Progenitor cell of endocrine pancreas (in vitro differentiated cells): ENCODE measurements at places on chromosomes 12 and 14. TPM values are rescaled to one million over a fixed set of nuclear protein-coding genes. Genes with fewer than 3 reads are reported as not detected.

- no peaks in the 10 kb centered on the region for H3K4me1 ChIP-seq
- H3K4me3 ChIP-seq, result no peak overlapping the region
- H3K36me3 ChIP-seq, result no peaks in the 10 kb centered on the region
- no peak for DNase-seq
- H3K27me3 ChIP-seq, result no peaks in the 10 kb centered on the region
Observed at GRCh38 chr12:28130625-28131598, 59.3 kb upstream of the CCDC91 start.

GRCh38 chr12:94258593-94258992 lies 110.2 kb downstream of the PLXNC1 start:
- DNase-seq, result no peak
- peaks cover 22% of the 10 kb centered on the region for H3K4me1 ChIP-seq
- no peaks in the 10 kb centered on the region for H3K27me3 ChIP-seq
- H3K36me3 ChIP-seq, result peaks cover 9% of the 10 kb centered on the region
- H3K4me3 ChIP-seq, result no peak overlapping the region

GRCh38 chr14:24196071-24197055 lies 1.1 kb upstream of the TM9SF1 start:
- peak overlapping the region; percentile 91 for H3K4me3 ChIP-seq
- no peak for DNase-seq
- H3K27ac ChIP-seq, result peak overlapping the region; percentile 97
- H3K27me3 ChIP-seq, result no peaks in the 10 kb centered on the region
- peaks cover 23% of the 10 kb centered on the region for H3K36me3 ChIP-seq

- H3K4me1 ChIP-seq, result no peaks in the 10 kb centered on the region
- H3K4me3 ChIP-seq, result no peak overlapping the region
- DNase-seq, result no peak
- no peak overlapping the region for H3K27ac ChIP-seq
- H3K27me3 ChIP-seq, result peaks cover 66% of the 10 kb centered on the region
- H3K36me3 ChIP-seq, result no peaks in the 10 kb centered on the region
Observed at GRCh38 chr12:132323171-132324010, 6.0 kb downstream of the GALNT9 start.

DNA sequence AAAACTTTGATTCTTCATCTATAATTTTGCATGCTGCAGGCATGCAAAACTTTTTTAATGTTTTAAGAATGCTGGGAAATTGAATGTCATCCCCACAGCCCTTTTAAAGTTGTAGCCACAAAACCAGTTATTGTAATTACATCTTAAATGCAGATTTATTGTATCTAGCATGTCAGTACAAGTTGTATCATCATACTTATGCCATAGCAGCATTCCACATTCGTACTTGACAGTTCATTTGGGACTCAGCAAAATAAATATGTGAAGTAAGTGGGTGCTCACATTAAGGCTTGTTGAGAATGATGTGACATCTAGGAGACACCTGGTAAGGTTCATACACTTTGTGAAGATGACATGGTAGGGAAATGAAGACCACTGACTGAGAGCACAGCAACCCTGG lies 44.0 kb upstream of the GZMB start:
- H3K27me3 ChIP-seq, result peaks cover 66% of the 10 kb centered on the region
- no peak overlapping the region for H3K27ac ChIP-seq
- no peak overlapping the region for H3K4me3 ChIP-seq
- no peaks in the 10 kb centered on the region for H3K36me3 ChIP-seq
- DNase-seq, result no peak

DNA sequence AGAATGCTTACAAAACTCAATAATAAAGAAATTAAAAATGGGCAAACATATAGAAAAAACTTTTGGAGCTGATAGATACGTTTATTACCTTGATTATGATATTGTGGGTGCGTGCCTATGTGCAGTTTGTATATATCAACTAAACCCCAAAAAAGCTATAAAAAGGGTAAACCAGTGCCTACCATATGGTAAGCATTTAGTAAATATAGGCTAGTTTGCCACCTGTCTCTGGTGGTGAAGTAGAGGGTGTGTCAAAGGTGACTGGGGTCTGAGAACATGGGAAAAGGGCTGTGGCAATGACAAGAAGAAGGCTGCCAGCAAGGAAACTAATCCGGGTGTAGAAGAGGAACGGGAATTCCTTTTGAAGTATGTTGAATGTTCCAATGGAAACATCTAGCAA lies 18.3 kb downstream of the GALNT8 start:
- peaks cover 4% of the 10 kb centered on the region for H3K4me1 ChIP-seq
- H3K27ac ChIP-seq, result no peak overlapping the region
- H3K4me3 ChIP-seq, result no peak overlapping the region
- no peaks in the 10 kb centered on the region for H3K27me3 ChIP-seq

DNA sequence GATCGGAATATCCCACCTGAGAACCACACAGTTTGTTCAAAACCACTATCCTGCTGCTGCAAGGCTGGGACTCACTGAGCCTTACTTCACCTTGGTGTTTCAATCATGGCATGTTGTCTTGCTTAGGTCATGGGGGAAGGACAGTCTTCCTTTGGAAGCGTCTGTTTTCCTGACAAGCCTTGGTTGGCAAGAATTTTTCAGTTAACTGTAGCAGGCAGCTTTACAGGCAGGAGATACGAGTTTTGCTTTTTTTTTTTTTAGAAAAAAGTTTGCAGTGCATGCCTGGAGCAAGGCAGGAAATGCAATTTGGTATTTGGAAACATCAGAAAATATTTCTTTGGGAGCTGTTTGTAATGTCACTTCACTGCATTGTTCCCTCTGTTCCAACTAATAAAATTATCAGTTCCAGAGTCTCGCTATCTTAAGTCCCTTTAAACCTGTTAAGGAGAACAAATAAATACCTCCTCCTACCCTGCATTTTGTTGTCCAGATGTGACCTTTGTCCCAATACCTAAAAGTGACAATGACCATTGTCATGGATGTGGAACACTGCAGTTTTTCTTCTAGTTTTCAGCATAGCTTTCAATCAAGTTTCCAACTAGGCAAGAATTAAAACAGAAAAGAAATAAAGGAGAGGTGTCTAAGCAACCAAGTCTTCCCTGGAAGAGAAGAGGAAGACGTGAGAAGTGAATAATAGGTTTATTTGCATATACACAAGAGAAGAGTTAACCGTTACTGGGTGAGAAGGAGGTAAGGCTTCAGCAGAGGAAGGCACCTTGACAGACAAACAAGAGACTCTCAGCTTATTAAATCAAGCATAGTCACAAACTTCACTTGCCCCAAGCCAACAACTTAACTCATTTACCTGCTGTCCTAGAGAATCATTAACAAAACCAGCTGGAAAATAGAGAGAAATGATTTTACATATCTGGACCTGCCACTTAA lies 71.4 kb upstream of the ACTN1 start:
- H3K27ac ChIP-seq, result peak overlapping the region; percentile 37
- H3K4me3 ChIP-seq, result no peak overlapping the region
- H3K36me3 ChIP-seq, result peaks cover 16% of the 10 kb centered on the region
- peaks cover 20% of the 10 kb centered on the region for H3K4me1 ChIP-seq
- DNase-seq, result no peak
- no peaks in the 10 kb centered on the region for H3K27me3 ChIP-seq

DNA sequence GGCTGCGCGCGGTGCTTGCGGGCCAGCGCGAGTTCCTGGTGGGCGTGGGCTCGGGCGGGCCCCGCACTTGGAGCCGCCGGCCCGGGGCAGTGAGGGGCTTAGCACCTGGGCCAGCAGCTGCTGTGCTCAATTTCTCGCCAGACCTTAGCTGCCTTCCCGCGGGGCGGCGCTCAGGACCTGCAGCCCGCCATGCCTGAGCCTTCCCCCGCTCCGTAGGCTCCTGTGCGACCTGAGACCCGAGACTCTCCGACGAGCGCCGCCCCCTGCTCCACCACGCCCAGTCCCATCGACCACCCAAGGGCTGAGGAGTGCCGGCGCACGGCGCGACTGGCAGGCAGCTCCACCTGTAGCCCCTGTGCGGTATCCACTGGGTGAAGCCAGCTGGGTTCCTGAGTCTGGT lies 46.0 kb upstream of the PLEKHG3 start:
- DNase-seq, result no peak
- H3K4me1 ChIP-seq, result peaks cover 8% of the 10 kb centered on the region
- no peaks in the 10 kb centered on the region for H3K36me3 ChIP-seq
- H3K27ac ChIP-seq, result no peak overlapping the region

DNA sequence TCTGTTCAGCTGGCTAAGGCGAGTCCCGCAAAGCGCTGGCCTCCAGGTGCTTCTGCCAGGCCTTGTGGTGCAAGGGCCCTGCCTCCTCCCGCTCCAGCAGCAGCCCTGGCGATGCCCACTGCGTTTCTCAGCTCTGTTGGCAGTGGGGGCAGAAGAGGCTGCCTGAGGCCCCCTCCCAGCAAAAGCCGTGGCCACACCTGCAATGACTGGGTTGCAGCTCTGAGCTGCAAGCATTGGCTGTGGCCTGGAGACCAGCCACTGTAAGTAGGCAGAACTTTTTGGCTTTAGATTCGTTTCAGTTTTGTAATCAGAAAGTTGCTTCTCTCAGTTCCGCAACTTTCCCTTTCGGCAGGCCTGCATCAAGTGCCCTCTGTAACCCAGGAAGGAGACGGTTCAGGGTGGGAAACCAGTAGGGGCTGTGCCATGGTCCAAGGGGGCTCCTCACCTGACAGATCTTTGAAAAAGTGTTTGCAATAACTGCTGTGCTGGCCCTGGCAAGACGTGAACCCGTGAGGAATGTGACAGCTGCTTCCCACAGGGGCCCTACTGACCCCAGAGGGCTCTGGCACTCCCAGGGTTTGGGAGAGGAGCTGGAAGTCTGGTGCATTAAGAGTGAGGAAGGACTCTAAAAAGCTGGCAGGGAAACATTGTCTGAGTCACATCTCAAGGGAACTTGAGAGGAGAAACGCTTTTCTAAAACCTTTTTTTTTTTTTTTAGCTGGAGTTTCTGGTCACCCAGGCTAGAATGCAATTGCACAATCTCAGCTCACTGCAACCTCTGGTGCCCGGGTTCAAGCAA lies 54.5 kb upstream of the MAX start:
- H3K27me3 ChIP-seq, result no peaks in the 10 kb centered on the region
- DNase-seq, result no peak
- H3K4me1 ChIP-seq, result no peaks in the 10 kb centered on the region
- H3K27ac ChIP-seq, result no peak overlapping the region
- no peaks in the 10 kb centered on the region for H3K36me3 ChIP-seq

- H3K4me3 ChIP-seq, result no peak overlapping the region
- H3K36me3 ChIP-seq, result no peaks in the 10 kb centered on the region
- peaks cover 9% of the 10 kb centered on the region for H3K27me3 ChIP-seq
- no peak for DNase-seq
- no peak overlapping the region for H3K27ac ChIP-seq
- H3K4me1 ChIP-seq, result peaks cover 51% of the 10 kb centered on the region
Observed at GRCh38 chr14:22488522-22489243, 100.3 kb downstream of the DAD1 start.

- no peak overlapping the region for H3K27ac ChIP-seq
- H3K4me1 ChIP-seq, result peaks cover 14% of the 10 kb centered on the region
- DNase-seq, result no peak
- H3K4me3 ChIP-seq, result no peak overlapping the region
- H3K36me3 ChIP-seq, result no peaks in the 10 kb centered on the region
Observed at GRCh38 chr14:27727251-27727770, 1039.3 kb upstream of the FOXG1 start.

- DNase-seq, result no peak
- H3K27ac ChIP-seq, result no peak overlapping the region
- H3K4me1 ChIP-seq, result peaks cover 26% of the 10 kb centered on the region
- H3K27me3 ChIP-seq, result no peaks in the 10 kb centered on the region
- H3K4me3 ChIP-seq, result no peak overlapping the region
- peaks cover 1% of the 10 kb centered on the region for H3K36me3 ChIP-seq
Observed at GRCh38 chr12:42794806-42795205, 205.3 kb upstream of the PRICKLE1 start.

GRCh38 chr14:81122326-81122725 lies 98.4 kb downstream of the GTF2A1 start:
- H3K36me3 ChIP-seq, result no peaks in the 10 kb centered on the region
- no peaks in the 10 kb centered on the region for H3K4me1 ChIP-seq
- H3K27ac ChIP-seq, result no peak overlapping the region
- no peak overlapping the region for H3K4me3 ChIP-seq
- no peaks in the 10 kb centered on the region for H3K27me3 ChIP-seq

- H3K4me3 ChIP-seq, result no peak overlapping the region
- no peak for DNase-seq
- peaks cover 5% of the 10 kb centered on the region for H3K27me3 ChIP-seq
- peaks cover 14% of the 10 kb centered on the region for H3K4me1 ChIP-seq
- H3K27ac ChIP-seq, result no peak overlapping the region
Observed at GRCh38 chr12:119204131-119204530, 25.4 kb downstream of the HSPB8 start.

DNA sequence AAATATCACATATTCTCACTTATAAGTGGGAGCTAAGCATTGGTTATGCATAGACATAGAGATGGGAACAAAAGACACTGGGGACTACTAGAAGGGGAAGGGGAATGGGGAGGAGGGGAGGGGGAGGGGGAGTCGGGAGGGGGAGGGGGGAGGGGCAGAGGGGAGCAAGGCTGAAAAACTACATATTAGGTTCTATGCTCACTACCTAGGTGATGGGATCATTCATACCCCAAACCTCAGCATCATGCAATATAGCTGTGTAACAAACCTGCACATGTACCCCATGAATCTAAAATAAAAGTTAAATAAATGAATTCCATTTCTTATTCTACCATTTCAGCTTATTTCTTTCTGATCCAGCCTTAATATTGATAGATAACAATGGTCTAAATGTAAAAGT lies 21.9 kb upstream of the PTCSC3 start:
- H3K4me1 ChIP-seq, result no peaks in the 10 kb centered on the region
- DNase-seq, result no peak
- H3K36me3 ChIP-seq, result no peaks in the 10 kb centered on the region
- no peak overlapping the region for H3K27ac ChIP-seq
- H3K4me3 ChIP-seq, result no peak overlapping the region

DNA sequence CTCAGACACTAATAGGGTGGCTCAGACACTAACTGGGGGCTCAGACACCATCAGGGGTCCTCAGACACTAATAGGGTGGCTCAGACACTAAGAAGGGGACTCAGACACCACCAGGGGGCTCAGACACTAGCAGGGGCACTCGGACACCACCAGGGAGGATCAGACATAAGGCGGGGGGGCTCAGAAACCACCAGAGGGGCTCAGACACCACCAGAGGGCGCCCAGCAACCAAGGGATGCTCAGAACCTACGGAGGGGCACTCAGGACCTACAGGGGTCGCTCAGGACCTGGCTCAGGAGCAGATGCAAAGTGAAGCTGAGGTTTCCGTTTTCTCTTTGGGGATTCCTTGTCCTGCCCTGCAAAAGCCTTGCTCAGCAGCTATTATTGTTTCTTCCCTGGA lies 448.5 kb downstream of the TMEM121 start:
- no peak for DNase-seq
- peaks cover 3% of the 10 kb centered on the region for H3K36me3 ChIP-seq
- H3K27ac ChIP-seq, result no peak overlapping the region
- no peaks in the 10 kb centered on the region for H3K4me1 ChIP-seq
- no peaks in the 10 kb centered on the region for H3K27me3 ChIP-seq

- peaks cover 17% of the 10 kb centered on the region for H3K4me1 ChIP-seq
- H3K27me3 ChIP-seq, result no peaks in the 10 kb centered on the region
- no peak for DNase-seq
- no peak overlapping the region for H3K4me3 ChIP-seq
- H3K27ac ChIP-seq, result no peak overlapping the region
Observed at GRCh38 chr14:55349565-55349964, 62.1 kb downstream of the ATG14 start.

GRCh38 chr14:71371711-71372396 lies 464.6 kb downstream of the PCNX1 start:
- H3K36me3 ChIP-seq, result peaks cover 10% of the 10 kb centered on the region
- DNase-seq, result no peak
- peaks cover 4% of the 10 kb centered on the region for H3K4me1 ChIP-seq
- H3K27ac ChIP-seq, result no peak overlapping the region

The NINJ2 gene
- 3.0 and 4.0 TPM in 2 replicates for total RNA-seq

The ATXN3 gene
- total RNA-seq, result 31.9 and 33.4 TPM in 2 replicates

The TAS2R14 gene
- 5.7 and 6.1 TPM in 2 replicates for total RNA-seq

The GEMIN2 gene
- 23.7 and 24.3 TPM in 2 replicates for total RNA-seq

The FKBP4 gene
- total RNA-seq, result 132 and 149 TPM in 2 replicates

The TSPAN9 gene
- 30.4 and 30.9 TPM in 2 replicates for total RNA-seq

The CDCA3 gene
- total RNA-seq, result 36.1 and 40.6 TPM in 2 replicates

The CRIP2 gene
- total RNA-seq, result 17.0 and 19.6 TPM in 2 replicates

The SIX1 gene
- total RNA-seq, result 0.79 and 1.0 TPM in 2 replicates

The MANSC4 gene
- total RNA-seq, result 0.40 and 1.1 TPM in 2 replicates

The RPL10L gene
- total RNA-seq, result not detected in 2 replicates

The GUCY2C gene
- total RNA-seq, result 1.2 and 1.7 TPM in 2 replicates
